Activated naive CD4-positive, alpha-beta T cell (primary cell): ENCODE measurements at places on chromosomes 6 and 20.

GRCh38 chr20:41258474-41258873, 59.1 kb downstream of the ZHX3 start:
- DNase-seq: no peak

DNA sequence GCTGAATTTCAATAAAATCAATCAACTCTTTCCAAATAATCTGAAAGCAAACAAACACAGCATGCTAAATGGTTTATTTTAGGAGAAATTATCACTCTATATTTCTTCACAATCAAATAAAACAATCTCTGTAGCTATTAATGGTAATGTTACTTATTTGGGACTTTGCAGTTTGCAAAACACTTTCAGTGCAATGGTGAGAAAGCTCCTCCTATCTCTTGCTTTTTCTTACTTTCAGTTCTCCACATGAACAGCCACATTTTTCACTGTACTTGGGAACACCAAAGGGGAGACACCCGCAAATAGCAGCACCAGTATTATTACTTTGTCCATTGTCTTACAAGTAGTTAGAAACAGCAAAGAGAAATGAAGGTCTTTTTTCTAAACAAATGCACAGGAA, 92.4 kb downstream of the DST start:
- no peak for DNase-seq

DNA sequence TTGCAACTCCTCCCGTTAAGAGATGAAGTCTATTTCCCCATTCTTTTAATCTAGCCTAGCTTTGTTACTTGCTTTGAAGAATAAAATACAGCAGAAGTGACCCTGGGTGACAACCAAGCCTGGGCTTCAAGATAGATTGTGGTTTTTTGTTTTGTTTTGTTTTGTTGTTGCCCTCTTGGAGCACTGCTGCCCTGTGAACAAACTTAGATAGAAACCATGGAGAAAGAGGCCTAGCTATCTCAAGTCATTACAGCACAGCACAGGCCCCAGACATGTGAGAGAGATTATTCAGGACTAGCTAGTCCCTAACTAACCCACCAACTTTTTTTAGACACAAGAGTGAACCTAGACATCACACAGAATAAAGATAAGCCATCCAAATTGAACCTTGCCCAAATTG, 475.2 kb downstream of the EPHA7 start:
- no peak for DNase-seq

DNA sequence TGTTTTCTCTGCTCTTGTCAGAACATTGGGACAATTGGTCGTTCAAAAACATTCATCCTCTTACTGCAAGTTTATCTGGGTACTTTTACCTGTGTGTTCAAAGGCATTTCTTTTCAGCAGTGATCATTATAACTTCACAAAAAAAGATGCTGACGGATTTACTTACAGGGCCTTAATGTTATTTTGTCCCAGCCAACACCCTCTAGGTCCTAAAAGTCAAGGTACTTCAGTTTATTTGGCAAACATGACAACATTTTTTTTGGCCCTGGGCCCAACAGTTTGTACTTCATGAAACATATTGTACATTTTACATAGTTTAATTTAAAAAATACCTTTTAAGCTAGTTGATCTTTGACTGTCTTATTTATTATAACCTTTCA, 241.2 kb upstream of the TAB2 start:
- no peak for DNase-seq

DNA sequence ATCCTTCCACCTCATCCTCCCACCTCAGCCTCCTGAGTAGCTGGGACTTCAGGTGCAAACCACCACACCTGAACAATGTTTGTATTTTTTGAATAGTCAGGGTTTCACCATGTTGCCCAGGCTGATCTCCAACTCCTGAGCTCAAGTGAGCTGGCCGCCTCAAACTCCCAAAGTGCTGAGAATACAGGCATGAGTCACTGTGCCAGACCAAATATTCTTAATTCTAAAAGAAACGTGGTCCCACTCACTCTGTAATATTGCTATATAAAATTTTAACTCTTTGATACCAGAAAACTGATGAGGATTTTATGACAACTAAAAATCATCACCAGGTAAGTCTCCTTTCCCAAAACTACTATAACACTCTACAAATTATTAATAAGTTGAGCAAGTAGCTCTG, 716.8 kb upstream of the GJE1 start:
- no peak for DNase-seq

DNA sequence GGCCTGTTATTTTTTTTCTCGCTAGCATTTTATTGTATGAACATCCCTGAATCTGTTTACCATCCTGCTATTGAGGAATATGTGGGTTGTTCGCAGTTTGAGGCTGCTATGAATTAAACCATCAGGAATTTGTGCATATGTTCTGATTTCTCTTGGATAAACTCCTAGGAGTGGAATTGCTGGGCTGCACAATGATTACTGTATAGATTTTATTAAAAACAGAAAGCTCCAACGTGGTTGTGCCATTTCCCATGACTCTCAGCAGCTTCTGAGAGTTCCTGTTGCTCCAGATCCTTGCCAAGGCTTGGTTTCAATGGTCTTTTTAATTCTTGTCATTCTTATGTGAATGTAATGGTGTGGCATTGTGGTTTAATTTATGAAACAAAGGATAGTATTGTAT, 75.1 kb downstream of the EDN3 start:
- DNase-seq: no peak

GRCh38 chr6:151297886-151298285, 58.1 kb downstream of the AKAP12 start:
- no peak for DNase-seq
